ENCODE measurements at places on chromosomes 6 and 20.

GRCh38 chr6:21496706-21497105 is 96.8 kb upstream of the SOX4 start:
- no peak for DNase-seq

DNA sequence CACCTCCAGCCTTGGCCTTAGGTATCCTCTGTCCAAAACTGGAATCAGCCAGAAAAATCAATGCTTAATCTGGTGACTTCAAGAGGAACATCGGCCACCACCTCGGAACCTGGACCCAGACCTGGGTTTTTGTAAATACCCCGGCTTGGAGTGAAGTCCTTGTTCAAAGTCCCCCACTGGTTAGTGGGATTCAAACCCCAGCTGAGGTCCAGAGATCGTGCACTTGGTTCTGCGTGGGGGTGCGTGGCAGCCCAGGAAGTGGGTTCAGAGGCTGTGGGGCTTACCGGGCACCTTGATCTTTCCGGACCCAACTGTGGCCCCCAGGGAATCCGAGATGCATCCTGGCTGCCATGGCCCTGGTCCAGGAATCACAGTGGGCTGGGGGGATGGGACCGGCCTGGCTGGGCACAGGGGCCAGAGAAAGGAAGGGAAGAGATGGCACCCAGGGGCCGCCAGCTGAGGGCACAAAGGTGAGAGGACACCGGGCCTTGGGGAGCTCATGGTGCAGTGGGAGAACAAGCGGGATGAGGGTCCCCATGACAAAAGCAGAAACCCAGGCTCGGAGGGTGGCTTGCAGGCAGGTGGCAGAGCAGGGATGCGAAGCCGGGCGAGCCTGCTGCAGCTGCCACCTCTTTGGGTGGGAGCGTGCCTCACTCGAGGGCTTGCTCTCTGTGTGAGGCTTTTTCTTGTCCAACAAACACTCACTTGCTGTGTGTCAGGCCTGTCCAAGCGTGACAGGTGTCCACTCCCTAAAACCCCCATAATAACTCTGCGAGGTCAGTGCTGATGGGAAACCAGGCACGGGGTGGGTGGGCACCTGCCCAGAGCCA is 27.7 kb downstream of the ZBP1 start:
- DNase-seq: no peak

- DNase-seq: no peak
These were observed 169.9 kb downstream of the QRSL1 start for GRCh38 chr6:106799031-106799894.

DNA sequence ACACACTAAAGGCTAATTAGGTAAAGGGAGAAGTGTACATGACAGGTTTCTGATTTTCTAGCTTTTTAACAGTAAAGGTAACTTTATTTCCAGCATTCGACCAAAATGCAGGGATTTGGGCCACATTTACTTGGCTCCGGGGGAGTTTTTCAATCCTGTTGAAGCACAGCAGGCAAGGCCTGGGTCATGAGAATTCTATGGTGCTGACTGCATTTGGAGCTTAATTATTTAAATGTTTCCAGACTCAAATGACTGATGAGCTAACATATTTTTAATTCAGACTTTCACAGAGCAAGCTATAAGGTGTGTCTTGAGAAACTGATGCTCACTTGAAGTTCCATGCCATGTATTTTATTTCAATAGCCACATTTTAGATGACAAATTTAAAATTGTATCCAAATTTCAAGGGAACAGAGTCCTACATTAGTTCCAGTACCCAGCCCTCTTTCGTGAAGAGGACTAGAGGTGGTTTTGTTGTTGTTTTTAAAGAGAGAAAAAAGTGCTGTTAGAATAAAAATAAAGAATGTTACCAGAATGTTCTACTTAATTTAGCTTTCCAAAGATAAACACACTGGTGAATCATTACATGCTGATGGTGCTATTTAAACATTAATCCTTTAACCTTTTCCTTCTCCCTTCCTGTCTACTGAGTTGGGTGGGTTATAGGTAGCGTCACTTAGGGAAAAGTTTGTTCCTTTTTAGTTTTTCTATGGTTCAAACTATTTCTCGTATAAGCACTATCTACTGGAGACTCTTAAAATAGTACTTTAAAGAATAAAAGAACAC is 82.3 kb upstream of the PHACTR2 start:
- no peak for DNase-seq

DNA sequence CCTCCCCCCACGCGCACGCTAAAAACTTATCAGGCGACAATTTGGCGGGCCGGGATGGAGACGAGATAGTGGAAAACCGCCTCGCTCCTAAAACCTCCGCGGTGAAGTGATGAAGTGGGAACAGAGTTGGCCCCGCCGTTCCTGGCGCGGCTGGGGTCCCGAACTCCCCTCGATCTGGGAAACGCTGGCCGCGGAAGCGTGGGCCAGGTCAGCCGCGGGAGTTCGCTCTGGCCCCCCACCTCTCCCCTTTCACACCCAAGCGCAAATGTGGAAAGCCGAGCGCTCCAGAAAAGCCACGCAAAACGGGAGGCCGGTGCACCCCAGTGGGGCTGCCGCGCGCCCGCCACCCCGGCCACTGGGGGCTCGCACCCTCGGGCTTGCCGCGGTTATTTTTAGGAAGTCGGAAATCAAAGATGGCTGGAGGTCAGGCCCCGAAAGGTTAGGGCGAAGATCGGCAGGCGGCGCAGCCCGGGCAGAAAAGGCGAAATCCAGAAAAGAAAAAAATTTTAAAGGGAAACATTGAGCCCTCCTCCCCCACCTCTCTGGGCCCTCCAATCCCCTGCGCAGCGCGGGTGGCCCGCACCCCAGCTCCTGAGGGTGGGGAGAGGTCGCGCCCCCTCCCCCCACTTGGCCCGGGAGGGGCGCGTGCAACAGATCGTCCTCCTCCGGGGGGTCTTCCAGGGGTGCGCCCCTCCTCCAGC is 1.0 kb downstream of the SALL4 start:
- DNase-seq: no peak

- no peak for DNase-seq
These were observed 20.5 kb downstream of the CLVS2 start for GRCh38 chr6:123016431-123017103.

- no peak for DNase-seq
These were observed 161.3 kb downstream of the PHACTR3 start for GRCh38 chr20:59765599-59766177.

- DNase-seq: peak; percentile 36
These were observed 11.5 kb downstream of the ITPR3 start for GRCh38 chr6:33632558-33633039.

GRCh38 chr20:59825563-59825920 is 107.9 kb downstream of the SYCP2 start:
- no peak for DNase-seq

GRCh38 chr6:42988486-42989020 is 4.2 kb downstream of the PPP2R5D start:
- no peak for DNase-seq

- DNase-seq: no peak
These were observed 172.3 kb downstream of the OGFRL1 start for GRCh38 chr6:71460933-71461332.

All from activated CD4-positive, alpha-beta T cell treated with anti-CD3 and anti-CD28 coated beads for 4 hours (primary cell).